OCI-LY7 (cell line): ENCODE measurements at places on chromosomes 7 and 10.

DNA sequence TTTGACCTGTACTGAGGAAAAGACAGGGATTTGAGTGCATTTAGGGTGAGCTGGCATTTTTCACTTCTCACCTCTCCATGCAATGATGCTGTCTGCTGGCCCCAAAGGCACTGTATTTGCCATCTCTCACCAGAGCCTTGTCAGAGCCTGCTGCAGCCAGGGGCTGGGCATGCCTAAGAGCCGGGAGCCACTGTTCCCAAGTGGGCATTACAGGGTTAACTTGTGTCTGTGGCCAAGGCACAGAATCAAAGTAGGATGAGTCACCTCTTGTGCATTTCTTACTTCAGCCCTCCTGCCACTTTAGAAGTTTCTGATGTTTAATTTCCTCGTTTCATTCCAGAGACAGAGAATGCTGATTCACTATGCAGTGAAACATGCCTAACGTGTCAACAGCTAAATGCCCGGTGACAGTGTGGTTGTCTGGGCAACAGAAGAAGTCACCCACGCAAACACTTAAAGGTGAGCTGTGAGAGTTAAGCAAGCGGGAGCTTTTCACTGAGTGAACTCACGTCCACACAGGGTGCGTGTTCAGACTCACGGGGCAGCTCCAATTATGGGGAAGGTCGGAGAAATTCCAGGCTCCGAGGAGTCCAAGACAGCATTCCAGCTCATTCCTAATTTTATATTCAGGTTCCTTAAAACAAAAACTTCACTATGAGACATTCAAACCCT lies 57.1 kb upstream of the IGFBP3 start:
- no peak for DNase-seq

DNA sequence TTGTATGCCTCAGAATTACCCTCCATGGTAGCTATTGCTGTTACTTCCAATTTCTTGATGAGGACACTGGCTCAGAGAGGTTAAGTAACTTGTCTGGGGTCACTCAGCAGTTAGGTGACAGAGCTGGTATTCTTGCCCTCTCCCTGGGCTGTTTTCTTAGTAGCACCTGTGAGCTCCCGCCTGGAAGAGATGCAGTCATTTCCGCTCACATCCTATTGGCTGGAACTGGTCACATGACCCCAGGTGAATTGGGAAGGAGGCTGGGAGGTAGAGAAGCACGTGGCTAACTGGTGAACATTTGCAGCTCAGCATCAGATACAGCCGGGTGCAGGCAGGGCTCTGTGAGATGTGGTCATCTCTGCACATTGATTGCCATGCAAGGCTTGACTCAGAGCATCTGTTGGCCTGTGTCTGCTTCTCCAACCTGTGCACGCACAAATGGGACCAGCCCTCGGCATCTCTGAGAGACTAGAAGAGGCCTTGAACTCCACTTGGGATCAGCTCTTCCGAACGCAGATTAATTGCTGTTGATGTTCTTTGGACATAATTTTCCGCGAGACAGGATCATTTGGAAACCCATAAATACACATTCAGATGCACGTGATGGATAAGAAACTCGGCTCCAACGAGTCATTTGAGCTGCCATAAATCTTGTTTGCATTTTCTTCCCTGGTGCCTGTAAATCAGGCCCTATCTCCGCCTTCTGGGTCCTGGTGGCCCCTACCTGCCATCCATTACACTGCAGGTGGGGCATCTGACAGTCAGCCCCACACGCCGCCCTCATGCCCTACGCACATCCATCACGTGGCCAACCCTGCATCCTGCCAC lies 42.8 kb downstream of the MYL10 start:
- no peak for DNase-seq

DNA sequence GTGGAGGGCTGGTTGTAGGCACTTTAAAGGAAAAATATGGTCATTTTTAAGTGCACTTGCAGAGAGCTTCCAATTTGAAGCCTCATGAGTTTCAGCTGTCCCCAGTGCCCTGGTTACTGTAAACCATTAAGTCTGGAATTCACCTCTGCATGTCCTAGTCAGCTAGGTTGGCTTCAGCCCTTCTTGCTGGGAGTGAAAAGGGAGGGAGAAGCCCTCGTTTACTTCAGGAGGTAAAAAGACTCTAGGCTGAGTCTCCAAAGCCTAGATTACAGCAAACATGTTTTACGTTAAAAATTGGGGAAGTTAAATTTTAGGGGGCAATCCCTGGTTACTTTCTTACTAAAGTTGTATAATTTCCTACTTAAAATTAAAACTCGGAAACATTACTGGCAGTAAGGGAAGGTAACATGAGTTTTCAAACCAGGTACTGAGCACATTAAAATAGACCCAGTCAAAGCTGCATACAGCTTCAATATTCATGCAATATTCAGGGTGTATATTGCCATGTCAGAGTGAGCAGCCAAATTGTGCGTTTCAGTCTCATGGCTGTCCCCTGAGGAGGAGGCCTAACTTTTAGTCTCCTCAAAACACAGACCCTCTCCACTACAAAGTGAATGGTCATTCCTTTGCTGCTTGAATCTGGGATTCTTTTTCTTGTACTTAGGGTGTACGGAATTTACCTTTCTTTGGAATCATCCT lies 156.7 kb downstream of the PRKG1 start:
- no peak for DNase-seq

DNA sequence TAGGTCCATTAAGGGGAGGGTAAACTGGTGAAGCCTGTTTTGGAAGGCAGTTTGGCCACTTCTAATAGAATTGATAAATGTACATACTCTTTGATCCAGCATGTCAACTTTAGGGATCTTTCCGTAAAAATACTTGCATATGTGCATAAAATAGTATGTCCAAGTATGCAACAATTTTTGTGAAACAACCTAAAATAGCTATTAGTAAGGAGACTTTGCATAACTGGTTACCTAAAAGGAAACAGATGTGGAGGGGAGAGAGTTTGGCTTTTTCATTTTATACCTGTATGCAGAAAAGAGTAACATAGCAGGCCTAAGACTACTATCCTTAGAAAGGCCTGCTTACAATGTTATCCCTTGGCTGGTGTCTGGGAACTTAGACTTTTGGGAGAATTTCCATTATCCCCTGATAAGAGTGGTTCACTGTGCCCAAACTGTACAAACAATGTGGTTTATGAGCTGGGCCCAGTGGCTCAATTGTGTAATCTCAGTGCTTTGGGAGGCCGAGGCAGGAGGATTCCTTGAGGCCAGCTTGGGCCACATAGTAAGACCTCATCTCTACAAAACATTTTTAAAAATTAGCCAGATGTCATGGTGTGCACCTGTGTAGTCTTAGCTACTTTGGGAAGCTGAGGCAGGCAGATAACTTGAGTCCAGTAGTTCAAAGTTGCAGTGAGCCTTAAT lies 21.3 kb downstream of the PTPN12 start:
- no peak for DNase-seq

DNA sequence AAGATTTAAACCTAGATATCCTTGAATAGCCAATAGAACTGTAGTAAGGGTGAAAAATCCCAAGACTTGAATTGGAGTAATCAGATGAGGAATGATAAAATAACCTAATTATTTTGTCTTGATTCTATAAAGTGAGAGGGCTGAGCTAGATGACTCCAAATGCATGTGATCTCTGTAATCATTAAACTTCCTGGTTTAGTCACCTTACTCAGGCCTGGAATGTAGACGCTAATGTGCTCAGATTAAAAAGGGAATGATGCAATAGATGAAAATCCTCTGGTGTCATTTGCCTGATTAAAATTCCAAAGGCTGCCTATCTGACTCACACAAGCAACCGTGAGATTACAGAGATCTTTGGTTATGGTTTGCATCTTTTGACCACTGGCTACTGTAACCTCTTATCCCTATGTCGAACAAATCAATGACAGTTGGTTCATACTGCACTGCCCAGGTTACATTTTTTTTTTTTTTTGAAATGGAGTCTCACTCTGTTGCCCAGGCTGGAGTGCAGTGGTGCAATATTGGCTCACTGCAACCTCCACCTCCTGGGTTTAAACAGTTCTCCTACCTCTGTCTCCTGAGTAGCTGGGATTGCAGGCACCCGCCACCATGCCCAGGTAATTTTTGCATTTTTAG lies 2.9 kb upstream of the HKDC1 start:
- DNase-seq = no peak

DNA sequence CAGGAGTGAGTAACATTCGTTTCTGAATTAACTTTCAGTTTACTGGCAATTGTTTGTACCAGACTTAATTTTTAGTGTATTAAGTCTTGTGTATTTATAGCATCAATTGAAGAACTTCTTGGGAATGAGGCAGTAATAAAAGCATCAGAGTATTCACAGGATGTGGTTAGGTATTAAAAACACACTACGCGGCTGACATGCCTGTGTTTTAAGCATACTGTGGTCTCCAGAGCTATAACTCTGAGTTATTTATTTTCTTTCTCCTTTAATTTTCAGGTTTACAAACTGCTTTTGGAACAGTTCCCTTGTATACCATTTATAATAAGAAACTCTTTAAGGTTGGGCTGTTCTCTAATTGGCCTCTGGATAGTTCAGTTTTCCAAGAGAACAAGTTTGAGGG lies 626.1 kb upstream of the NRG3 start:
- no peak for DNase-seq

GRCh38 chr10:125199270-125199669 lies 38.9 kb upstream of the CTBP2 start:
- DNase-seq = no peak
